ENCODE measurements at places on chromosomes 13 and 19. TPM values are rescaled to one million over a fixed set of nuclear protein-coding genes. Genes with fewer than 3 reads are reported as not detected.

Gene SLC10A2
- not detected for total RNA-seq

Gene LAIR1
- not detected for total RNA-seq

Gene FNDC3A
- 56.8 TPM for total RNA-seq

Gene PRODH2
- total RNA-seq: not detected

Gene CTU1
- 5.5 TPM for total RNA-seq

Gene RGS9BP
- total RNA-seq: 0.28 TPM

Gene MPND
- 5.8 TPM for total RNA-seq

Gene C19orf73
- total RNA-seq: 0.83 TPM

Gene TNFSF9
- 0.37 TPM for total RNA-seq

Gene GNA15
- under 0.01 TPM for total RNA-seq

Gene KLK12
- not detected for total RNA-seq

Gene COL5A3
- total RNA-seq: 2.1 TPM

Gene MUC16
- total RNA-seq: not detected

Gene KLF1
- total RNA-seq: not detected

Gene SELENOV
- total RNA-seq: not detected

Gene MBD3L3
- not detected for total RNA-seq

Gene ZNF723
- not detected for total RNA-seq

Gene FFAR1
- not detected for total RNA-seq

Gene HSPB6
- 50.3 TPM for total RNA-seq

Gene PSG6
- total RNA-seq: not detected

Gene MEIOSIN
- total RNA-seq: not detected

Gene SIGLECL1
- not detected for total RNA-seq

Gene IFNL4
- total RNA-seq: not detected

Gene PRR19
- total RNA-seq: 0.14 TPM

Gene SLC17A7
- not detected for total RNA-seq

Gene ARHGAP35
- 25.6 TPM for total RNA-seq

Gene CDX2
- not detected for total RNA-seq

Gene CGB5
- not detected for total RNA-seq

Gene SHISA2
- under 0.01 TPM for total RNA-seq

Gene EIF3K
- total RNA-seq: 307 TPM

Gene IGSF23
- total RNA-seq: not detected

Gene TRPC4
- 3.1 TPM for total RNA-seq

Gene GNG7
- total RNA-seq: 0.14 TPM

Gene HCST
- total RNA-seq: 1.00 TPM

Gene TBXA2R
- 0.92 TPM for total RNA-seq

Gene CYP2A7
- total RNA-seq: not detected

Gene RANBP3
- 30.6 TPM for total RNA-seq

Gene ZNF835
- total RNA-seq: 0.18 TPM

Gene KIRREL2
- total RNA-seq: not detected
